ENCODE measurements at places on chromosomes 4 and X.

DNA sequence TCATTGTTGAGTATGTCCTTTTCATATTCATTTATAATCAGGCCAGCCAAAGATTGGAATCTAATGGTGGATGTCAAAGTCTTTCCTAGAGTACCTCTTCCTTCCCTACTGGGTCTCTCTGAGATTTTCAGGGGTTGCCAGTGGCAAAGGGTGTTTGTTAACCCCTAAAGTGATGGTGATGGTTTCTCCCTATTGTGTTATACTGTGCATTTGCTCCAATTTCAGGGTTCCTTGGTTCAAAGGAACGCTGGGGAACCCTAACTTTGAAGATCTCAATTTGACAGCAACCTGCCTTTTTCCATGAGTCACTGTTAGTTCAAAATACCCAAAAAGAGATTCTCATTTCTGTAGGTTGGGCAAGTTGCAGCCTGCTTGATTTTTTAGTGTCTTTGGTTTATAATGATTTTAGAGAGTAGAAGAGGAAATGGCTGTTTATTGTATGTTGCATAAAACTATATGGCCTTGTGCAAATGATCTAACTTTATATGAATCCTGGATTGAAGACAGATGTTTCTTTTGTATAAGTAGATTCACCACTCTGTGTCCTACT lies 23.0 kb downstream of the GAB1 start:
- no peak for DNase-seq

DNA sequence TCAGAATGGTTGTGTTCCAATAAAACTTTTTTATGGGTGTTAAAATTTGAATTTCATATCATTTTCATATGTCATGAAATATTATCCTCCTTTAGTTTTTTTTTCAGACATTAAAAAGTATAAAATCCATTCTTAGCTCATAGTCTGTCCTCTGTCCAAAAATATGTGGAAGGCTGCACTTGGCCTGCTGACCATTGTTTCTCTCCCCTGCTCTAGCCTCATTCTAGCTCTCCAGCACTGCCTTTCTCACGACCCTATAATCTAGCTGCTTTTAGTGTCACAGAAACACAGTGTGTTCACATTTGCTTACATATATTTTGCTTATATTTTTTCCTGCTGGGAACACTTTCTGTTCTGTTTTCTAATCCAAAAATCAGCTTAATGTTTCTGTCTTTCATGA lies 165.0 kb upstream of the ANK2 start:
- DNase-seq = no peak

DNA sequence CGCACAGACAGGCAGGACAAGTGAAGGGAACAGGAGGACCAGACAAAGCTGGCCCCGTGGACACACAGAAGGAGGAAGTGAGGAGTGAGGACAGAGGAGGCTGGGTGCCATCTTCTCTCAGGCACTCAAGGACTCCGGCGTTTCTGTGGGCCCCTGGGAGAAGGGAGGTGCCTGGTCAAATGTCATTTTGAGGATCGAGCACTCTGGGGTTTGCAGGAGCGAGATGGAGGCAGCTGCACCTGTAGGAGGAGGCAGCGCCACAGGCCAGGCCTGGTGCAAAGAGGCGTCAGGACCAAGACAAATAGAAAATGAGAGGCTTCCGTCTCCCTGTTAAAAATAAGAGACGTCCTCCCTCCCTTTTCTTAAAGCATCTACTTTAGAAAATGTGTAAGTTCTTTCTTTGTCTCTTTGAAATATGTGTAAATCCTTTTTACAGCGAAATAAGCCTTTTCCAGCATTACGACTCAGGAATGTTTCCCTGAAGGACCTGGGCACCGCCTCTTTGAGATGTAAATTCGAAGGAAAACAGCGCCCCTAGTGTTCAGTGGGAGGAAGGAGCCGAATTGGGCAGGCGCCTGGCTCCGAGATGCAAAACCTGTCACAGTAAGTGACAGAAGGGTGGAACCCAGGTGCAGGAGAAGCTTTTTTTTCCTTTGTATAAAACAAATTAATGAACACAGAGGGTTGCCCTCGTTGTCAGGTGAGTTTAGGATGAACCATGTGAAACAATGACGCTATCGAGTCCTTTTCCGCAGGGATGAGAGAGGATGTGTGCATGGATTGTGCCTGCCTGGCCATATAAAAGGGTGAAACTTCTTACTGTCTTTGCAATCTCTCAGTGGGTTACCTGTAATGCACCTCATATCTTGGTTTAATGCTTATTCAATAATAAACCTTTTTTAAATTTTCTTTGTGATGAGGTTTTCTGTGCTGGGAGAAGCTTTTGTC lies 1.4 kb upstream of the C4orf50 start:
- peak; percentile 40 for DNase-seq

DNA sequence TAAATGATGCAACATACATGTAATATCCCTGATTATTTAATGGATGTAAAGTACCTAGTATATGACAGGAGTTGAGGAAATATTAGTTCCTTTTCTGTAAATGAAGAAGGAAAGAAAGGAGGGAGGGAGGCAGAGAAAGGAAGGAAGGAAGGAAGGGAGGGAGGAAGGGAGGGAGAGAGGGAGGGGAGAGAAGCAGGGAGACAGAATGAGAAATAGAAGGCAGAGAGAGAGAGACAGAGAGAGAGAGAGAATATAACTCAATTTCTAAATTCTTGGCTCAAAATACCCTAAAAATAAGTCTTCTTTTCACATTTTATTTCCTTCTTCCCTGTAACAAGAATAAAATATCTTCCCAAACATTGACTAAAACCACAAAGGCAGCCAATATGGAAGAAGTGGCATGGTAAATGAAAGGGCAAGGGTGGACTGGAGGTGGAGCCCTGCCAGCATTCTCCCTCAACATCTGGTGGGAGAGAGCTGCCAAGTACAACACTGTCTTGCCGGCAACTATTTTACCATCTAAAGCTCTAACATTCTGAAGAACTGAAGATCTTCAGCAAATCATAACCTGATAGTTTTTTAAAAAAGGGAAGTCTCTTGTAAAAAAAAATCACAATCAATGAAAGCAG lies 245.1 kb downstream of the PPP3CA start:
- no peak for DNase-seq

DNA sequence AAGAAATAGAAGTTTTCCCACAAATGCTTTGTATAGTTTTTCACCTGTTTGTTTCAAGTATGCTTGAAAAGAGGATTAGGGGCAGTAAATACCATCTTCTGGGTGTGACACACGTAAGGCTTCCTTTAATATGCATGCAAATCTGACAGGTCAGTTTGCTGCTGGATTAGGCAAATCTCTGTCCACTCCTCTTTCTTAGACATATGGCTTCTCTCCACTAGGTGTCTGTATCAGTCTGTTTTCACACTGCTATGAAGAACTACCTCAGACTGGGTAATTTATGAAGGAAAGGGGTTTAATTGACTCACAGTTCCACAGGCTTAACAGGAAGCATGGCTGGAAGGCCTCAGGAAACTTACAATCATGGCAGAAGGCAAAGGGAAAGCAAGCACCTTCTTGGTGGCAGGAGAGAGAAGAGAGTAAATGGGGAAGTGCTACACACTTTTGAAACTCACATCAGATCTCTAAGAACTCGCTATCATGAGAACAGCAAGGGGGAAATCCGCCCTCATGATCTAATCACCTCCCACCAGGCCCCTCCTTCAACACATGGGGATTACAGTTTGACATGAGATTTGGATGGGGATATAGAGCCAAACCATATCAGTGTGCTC lies 66.9 kb downstream of the TAB3 start:
- no peak for DNase-seq

GRCh38 chr4:145387079-145387478 lies 94.6 kb upstream of the SMAD1 start:
- DNase-seq = no peak

- no peak for DNase-seq
Observed at GRCh38 chr4:128675083-128675482, 134.4 kb upstream of the JADE1 start.

- DNase-seq = no peak
Observed at GRCh38 chrX:46341767-46342322, 203.4 kb downstream of the ZNF674 start.

GRCh38 chr4:41897698-41898097 lies 37.5 kb upstream of the TMEM33 start:
- no peak for DNase-seq

- DNase-seq = peak; percentile 25
Observed at GRCh38 chr4:10063544-10064300, 42.4 kb upstream of the SLC2A9 start.

DNA sequence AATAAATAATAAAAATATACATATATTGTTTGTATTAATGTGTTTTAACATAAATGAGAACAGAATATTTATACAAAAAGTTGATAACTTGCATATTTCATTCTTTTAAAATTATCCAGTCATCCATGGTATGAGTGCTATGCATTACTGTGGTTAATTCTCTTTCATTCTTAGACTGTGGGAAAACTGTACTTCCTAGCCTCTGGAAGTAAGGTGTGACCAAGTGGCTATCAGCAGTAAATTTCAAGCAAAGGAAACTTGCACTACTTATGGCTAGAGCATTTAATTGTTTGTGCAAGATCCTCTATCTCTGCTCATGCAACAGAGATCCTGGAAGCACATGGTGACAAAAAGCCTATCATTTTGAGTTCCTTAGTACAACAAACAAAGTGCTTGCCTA lies 1054.5 kb upstream of the PABPC4L start:
- no peak for DNase-seq

GRCh38 chr4:123835831-123836590 lies 439.4 kb downstream of the SPRY1 start:
- no peak for DNase-seq

GRCh38 chr4:121256887-121257466 lies 92.9 kb upstream of the TNIP3 start:
- DNase-seq = no peak

DNA sequence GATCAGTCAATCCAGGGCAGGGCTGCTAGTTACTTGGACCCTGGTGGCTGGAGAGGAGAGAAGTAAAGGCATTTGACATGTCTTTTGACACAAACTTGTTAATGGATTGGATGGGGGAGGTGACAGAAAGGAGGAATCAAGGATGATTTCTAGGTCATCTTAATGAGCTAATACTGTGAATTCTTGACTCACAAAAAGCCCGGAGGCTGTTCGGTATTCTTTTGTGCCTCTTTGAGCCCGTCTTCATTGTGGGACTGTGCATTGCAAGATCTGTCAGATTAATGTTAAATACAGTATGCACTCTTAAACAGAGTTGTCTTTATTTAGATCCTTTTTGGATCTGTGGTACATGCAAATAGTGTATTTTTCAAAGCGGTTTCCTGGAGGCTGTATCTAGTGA lies 25.1 kb downstream of the POLA1 start:
- no peak for DNase-seq

DNA sequence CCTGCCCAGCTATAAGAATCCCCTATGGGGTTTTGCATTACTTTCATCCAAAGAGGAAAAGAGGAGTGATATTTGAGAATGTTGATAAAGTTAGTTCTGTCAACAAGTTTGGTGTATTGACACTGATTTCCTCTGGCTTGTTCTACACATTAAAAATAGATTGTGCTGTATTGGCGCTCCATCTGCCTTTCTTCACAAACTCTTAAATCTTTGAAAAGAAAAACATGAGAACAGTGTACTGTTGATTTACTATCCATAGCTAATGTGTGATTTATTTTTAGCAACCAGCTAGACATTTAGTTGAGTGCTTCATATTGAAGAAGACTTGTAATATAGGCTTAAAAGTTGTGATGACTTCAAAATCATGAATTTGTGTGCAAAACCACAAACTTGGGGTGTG lies 261.2 kb upstream of the ANKRD50 start:
- no peak for DNase-seq

- no peak for DNase-seq
Observed at GRCh38 chrX:100379388-100379986, 30.6 kb downstream of the PCDH19 start.

- DNase-seq = no peak
Observed at GRCh38 chr4:15898902-15899301, 39.6 kb downstream of the FGFBP1 start.

DNA sequence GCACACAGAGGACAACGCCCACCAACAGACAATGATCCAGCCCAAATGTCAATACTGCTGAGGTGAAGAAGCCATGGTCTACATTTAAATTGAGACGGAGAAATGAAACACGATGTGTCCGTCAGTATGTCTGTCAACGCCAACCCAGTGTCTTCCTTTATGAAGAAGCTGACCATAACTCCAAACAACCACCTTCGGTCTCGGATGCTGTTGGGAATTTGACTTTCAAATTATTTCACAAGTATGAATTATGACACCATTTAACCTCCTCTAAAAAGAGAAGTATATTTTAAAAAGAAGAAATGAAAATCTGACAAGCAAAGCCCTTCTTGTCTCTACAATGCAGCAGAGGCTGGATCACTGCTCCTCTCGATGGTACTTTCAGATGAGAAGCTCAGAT lies 123.7 kb upstream of the MAP3K15 start:
- no peak for DNase-seq

DNA sequence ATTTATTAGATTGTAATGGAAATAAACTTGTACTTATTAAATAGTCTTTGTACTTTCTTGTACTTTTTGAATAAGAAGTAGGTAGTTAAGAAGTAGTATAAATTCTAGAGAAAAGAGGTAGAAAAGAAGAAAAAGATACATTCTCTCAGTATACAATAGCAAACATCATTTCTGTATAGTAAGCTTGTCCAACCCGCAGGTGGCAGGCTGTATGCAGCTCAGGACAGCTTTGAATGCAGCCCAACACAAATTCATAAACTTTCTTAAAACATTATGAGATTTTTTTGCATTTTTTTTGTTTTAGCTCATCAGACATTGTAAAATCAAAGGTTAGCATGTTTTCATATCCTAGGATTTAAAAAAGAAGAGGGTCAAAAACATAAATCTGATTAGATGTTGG lies 441.6 kb downstream of the DTHD1 start:
- DNase-seq = no peak

- DNase-seq = no peak
Observed at GRCh38 chr4:124806403-124806802, 93.9 kb upstream of the ANKRD50 start.

DNA sequence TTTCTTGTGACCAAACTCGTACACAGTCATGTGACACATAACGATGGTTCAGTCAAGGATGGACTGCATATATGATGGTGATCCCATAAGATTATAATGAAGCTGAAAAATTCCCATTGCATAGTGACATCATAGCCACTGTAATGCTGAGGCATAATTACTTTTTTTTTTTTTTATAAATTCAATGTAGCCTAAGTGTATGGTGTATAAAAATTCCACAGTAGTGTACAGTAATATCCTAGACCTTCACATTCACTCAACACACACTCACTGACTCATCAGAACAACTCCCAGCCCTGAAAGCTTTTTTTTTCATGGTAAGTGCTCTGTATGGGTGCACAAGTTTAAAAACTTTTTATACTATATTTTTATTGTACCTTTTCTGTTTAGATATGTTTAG lies 105.0 kb downstream of the AREG start:
- DNase-seq = no peak

- DNase-seq = no peak
Observed at GRCh38 chrX:146934256-146934655, 119.7 kb upstream of the CXorf51A start.
